ENCODE measurements at places on chromosomes 3 and 15. TPM values are rescaled to one million over a fixed set of nuclear protein-coding genes. Genes with fewer than 3 reads are reported as not detected.

The KCNAB1 gene
- polyA plus RNA-seq, result 8.9 TPM

The MKRN3 gene
- 4.5 TPM for polyA plus RNA-seq

The RLBP1 gene
- polyA plus RNA-seq, result 1.1 TPM

The GCNT3 gene
- 15.4 TPM for polyA plus RNA-seq

The TSC22D2 gene
- polyA plus RNA-seq, result 47.0 TPM
